ENCODE measurements at places on chromosomes 6 and 20.

DNA sequence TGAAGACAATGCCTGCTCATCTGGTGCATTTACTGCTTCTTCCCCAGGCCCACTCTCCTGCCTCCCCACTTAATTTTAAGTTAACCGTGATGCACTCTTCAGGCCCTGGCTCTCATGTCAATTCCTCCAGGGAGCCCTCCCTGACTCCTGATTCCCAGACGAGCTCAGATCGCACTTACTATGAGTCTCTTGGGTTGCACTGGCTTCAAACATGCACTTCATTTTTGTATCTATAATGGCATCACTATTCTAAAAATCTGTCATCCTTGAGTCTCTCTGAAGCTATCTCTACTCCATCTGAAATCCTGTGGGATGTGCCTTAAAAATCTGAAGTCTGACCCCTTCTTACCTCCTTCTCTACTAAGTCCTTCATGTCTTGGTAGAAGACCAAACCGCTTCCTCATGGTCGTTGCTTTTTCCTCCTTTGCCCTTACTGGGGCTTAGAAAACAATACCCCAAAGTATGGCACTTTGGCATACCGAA, 24.7 kb downstream of the COX4I2 start:
- no peak for DNase-seq

GRCh38 chr20:50595433-50595895, 85.3 kb downstream of the PTPN1 start:
- no peak for DNase-seq

DNA sequence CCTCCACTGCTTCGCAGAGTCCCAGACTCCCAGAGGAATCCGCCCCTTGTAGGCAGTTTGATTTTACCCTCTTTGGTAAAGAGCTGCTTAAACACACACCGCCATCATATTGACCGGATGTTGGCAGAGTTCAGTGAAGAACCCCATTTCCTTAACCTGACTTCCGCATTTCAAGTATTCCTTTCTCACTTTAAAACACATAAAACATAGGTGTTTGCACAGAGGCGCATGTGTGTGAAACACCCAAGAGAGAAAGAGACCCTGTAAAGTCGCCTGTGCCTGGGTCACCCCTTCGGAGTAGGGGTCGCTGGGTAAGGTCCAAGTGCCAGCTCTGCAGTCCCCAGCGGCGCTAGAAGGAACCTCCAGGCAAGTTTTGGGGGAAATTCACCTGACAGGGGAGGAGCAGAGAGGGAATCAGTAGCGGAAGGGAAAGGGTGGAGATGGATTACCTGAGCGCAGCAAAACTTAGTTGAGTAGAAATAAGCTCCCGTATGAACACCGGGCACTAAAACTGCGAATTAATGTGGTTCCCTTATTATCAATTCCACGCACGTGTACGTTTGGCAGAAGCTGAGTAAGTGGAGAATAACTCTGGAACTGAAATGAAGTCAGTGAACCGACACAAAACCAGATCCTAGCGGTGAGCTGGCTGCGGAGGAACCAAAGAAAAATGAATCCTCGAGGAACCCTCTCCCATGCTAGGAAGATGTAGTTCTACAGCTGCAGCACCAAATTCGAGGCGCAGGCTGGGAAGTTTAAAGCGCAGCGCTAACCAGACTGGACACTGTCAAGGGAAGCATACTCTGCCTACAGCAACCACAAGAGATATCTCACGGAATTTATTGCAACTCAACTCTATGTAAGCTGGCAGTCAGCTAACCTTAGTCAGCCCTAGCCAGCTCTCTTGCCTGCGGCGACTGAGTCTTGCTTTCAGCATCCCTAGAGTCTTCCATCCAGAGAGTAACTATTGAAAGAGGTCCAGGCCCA, 3.5 kb upstream of the HTR1B start:
- no peak for DNase-seq

DNA sequence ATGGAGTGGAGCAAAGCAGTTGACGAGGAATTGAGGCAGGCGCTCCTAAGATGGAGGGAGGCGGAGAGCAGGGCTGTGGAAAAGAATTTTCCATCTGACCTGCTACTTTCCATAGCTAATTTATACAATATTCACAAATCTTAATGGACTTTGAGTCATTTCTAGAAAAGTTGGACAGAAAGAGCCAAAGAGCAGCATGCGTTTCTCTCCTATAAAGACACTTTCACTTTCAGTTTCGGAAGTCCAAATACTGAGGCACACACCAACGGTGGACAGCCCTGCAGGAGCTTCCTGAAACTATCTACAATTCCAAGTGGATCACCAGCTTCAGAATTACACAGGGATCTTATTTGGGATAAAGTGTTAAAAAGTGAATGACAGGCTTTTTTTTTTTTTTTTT, 43.5 kb downstream of the PANK2 start:
- DNase-seq = no peak

- DNase-seq = no peak
These were observed 338.0 kb upstream of the PTCHD4 start for GRCh38 chr6:48449002-48449401.

DNA sequence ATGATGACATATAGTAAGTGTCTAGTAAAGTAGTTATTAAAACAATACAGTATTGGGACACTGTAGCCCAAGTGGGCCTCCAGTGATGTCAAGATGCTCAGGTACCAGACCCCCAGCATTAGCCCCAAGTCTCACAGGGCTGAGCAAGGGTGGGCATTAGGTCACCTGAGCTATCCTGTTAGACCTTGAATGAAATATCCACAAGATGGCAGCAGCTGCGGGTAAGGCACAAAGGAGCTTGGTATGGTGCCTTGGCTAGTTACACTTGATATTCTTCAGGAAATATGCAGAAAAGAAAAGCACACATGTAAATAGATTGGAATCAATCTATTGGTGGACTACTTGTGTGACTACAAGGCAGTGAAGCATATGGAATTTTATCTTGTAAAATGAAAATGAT, 701.8 kb upstream of the ADGRB3 start:
- DNase-seq = no peak

GRCh38 chr6:48471326-48471725, 360.3 kb upstream of the PTCHD4 start:
- DNase-seq = no peak

GRCh38 chr6:110255211-110255750, 75.1 kb downstream of the CDC40 start:
- DNase-seq = no peak

GRCh38 chr6:125974214-125974866, 12.0 kb upstream of the TRMT11 start:
- DNase-seq = no peak

DNA sequence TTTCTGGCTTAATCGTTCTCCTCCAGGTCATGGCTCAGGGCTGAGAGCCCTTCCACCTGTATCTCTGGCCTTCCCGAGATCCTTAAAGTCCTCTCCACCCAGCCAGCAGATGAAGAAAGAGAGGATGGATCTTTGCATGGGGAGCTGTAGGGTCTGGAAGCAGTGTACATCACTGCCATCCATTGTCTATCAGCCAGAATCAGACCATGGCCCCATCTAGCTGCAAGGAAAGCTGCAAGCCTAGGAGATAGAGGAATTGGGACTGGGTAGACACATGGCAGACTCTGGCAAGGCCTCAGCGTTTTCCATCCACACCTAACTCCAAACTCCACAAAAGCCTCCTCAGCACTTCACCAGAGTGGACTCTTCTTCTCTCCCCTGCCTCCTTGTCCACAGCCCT, 113.8 kb upstream of the MAFB start:
- no peak for DNase-seq

DNA sequence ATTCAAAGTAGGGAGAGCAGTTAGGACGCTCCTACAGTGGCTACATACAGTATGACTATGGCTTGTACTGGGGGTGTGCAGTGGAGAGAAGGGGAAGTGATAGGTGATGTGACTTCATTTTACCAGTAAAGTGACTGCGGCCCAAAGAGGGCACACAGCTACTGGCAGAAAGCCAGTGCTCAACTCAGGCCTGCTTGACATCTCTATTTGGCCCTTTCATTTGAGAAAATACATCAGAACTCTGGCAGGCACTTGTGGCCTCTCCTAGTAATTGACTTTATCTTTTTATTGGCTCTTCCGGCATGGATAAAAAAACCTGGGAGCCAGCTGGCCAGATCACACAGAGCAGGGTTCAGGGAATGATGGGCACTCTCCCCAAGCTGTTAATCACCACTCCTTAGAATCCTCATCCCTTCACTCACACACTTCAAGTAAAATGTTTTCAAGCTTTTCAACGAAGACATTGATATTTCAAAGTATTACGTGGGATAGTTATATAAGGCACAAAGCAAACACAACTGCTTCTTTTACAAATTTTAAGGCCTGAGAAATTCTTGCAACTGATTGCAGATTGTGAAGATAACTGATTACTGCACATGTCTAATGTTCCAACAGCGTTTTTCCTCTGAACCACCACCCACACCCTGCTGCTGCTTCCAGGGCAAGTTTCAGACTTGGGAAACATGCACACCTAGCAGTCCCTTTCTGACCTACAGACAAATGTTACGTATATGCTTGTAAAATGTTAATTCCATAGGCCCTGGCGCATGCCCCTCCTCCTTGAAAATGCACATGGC, 73.5 kb downstream of the TNFRSF21 start:
- no peak for DNase-seq

- no peak for DNase-seq
These were observed 39.6 kb downstream of the ANKS1A start for GRCh38 chr6:34928695-34929094.

GRCh38 chr6:167235005-167235404, 56.1 kb upstream of the UNC93A start:
- DNase-seq = no peak

- DNase-seq = no peak
These were observed 343.4 kb downstream of the KIF16B start for GRCh38 chr20:16229813-16230212.

- DNase-seq = no peak
These were observed 31.8 kb downstream of the PLCB4 start for GRCh38 chr20:9100691-9101090.

DNA sequence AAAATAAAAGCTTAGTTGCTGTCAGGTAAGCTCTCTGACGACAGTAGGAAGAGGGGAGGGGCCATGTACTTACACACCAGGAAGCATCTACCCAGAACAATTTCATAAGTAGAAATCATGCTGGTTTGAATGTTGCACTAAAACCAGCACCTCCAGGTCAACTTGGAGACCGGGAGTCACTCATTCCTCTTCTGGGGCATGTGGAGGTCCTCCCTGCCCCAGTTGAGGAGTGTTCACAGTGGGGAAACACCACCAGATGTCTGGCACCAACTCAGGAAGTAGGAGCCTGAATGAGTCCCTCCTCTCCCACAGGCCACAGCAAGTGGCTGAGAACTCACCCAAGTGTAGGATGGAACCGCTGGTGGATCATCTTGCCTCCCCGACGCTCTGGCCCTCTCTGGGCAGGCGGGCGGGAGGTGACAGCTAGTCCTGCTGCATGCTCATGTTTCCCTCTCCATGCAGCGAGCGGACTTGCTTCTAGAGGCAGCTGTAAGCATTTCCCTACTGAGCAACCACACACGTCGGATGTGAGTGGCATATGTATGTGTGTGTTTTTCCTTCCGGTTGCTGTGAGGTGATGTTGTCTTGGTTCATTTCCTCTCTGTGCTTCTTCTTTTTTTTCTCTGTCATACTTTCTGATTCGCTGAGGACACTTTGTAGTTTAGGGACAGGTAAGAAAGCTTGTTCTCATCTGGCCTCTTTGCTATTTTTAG, 149.5 kb upstream of the NEDD9 start:
- no peak for DNase-seq

DNA sequence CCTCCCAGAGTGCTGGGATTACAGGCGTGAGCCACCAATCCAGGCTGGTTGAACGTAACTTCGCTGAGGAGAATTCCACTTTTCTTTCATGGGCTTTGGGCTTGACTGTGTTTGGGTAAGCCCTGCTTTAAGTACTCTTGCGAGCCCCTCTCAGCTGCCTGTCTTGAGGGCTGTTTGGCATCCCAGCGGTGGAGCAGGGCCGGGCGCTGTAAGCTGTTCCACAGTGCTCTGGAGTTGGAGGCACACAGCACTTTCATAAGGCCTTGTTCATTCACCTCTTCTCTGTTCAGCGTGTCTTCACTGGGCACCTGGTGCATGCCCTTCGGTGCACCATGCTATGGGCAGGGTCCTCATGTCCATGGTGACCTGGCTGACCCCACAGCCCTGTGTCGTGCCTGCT, 21.6 kb downstream of the PNLDC1 start:
- DNase-seq = no peak

DNA sequence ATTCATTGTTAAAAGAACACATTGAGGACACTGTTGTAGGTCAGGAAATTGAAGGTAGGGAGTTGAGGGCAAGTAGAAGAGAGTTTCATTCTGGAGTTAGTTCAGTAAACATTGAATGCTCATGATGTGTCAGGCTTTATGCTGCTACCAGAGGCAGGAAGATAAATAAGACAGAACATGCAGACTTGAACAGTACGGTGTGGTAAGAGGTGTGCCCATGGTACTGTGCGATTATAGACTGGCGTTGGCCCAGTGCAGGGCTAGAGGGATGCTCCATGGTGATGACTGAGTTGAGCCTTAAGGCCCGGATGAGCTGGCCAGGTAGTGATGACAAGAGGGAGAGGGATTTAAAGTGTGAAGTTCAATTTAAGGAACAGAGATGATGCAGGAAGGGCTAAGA, 50.8 kb downstream of the CARMIL1 start:
- DNase-seq = no peak

- DNase-seq = no peak
These were observed 128.1 kb downstream of the OPRM1 start for GRCh38 chr6:154167126-154167525.

- DNase-seq = no peak
These were observed 52.7 kb downstream of the KDM1B start for GRCh38 chr6:18207949-18208348.

DNA sequence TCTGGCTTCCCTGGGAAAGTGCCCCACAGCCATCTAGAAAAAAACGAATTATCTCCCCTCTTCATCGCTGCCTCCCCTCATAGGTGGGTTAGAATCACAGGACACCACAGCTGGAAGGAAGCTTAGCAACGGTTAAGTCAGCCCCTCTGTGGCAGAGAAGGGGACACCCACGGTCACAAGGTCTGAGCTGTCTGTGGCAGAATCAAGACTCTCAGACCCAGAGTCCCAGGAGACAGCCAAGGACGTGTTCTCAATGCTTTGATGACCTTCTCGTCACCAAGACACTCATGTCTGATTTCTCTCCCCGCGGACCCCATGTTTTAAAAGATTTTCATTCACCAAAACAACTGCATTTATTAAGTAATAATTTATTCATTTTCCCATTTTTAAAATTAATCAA, 221.5 kb downstream of the NRN1 start:
- DNase-seq = no peak

- DNase-seq = no peak
These were observed 695 bp downstream of the ARHGAP18 start for GRCh38 chr6:129709196-129709768.

- peak; percentile 85 for DNase-seq
These were observed 48.4 kb upstream of the IYD start for GRCh38 chr6:150320442-150320841.

Measured in left forelimb (tissue), 1 donor.